ENCODE measurements at places on chromosomes 6 and 20. TPM values are rescaled to one million over a fixed set of nuclear protein-coding genes. Genes with fewer than 3 reads are reported as not detected.

Gene DEFB112
- total RNA-seq: not detected

- no peak overlapping the region for H3K27ac ChIP-seq
- H3K36me3 ChIP-seq: no peaks in the 10 kb centered on the region
- no peaks in the 10 kb centered on the region for H3K27me3 ChIP-seq
These were observed 44.9 kb downstream of the PRND start for GRCh38 chr20:4766631-4767030.

Gene PPP1R14C
- 7.8 TPM for total RNA-seq

- H3K27me3 ChIP-seq: no peaks in the 10 kb centered on the region
- H3K4me3 ChIP-seq: no peak overlapping the region
- peaks cover 9% of the 10 kb centered on the region for H3K4me1 ChIP-seq
- DNase-seq: no peak
- H3K36me3 ChIP-seq: no peaks in the 10 kb centered on the region
These were observed 4.8 kb downstream of the PXDC1 start for GRCh38 chr6:3746696-3747095.

DNA sequence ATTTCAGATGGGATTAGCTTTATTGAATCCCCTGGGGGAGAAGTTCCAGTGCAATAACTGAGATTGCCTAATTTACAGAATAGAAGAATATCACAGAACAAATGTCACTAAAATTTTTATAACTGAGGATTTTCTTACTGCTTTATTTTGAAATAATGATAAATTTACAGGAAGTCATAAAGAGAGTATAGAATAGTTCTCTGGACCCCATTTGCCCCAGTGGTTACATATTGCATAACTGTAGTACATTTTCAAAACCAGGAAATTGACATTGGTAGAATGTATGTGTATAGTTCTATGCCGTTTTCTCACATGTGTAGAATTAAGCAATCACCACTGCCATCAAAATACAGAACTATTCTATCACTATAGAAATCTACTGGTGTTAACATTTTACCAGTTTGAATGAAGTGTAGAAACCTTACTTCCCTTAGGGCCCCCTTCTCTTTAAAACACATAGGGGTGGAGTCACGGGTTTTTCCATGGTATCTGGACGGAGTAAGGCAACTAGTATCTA, 18.3 kb downstream of the KIF6 start:
- H3K4me1 ChIP-seq: no peaks in the 10 kb centered on the region
- no peak overlapping the region for H3K4me3 ChIP-seq
- no peak overlapping the region for H3K27ac ChIP-seq
- no peaks in the 10 kb centered on the region for H3K36me3 ChIP-seq
- peaks cover 41% of the 10 kb centered on the region for H3K27me3 ChIP-seq
- no peak for DNase-seq

DNA sequence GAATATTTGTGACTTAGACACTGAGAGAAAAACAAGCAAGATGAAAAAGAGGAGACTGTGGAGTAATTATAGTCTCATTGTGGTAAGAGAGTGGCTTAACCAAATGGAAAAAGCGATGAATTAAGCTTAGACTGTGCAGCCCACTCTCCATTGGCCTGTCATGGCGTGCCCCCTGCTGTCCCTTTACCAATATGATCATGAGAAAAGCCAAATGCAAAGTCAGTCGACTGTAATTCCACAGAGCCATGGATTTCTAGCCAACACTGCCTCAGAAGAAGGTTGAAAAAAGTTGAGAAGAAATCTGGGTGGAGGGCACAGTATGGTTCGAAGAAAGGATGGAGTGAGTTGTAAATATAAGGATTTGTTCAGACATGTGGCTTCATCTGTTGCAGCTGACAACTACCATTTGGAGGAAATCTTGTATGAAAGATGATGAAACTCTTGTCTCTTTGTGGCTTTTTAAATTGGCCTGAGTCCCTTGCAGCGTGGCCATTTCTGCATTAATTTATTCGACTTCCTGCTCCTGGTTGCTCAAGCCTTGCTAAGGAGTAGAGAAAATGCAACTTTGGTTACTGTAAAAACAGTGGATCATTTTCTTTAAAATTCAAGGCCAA, 251.4 kb downstream of the DOK5 start:
- DNase-seq: no peak
- no peak overlapping the region for H3K4me3 ChIP-seq
- H3K4me1 ChIP-seq: no peaks in the 10 kb centered on the region
- H3K27ac ChIP-seq: no peak overlapping the region
- no peaks in the 10 kb centered on the region for H3K27me3 ChIP-seq
- H3K36me3 ChIP-seq: no peaks in the 10 kb centered on the region

- no peaks in the 10 kb centered on the region for H3K27me3 ChIP-seq
- no peaks in the 10 kb centered on the region for H3K36me3 ChIP-seq
- no peak for DNase-seq
- H3K27ac ChIP-seq: no peak overlapping the region
These were observed 1286.9 kb downstream of the EPHA7 start for GRCh38 chr6:92132457-92132856.

Gene FOXF2
- not detected for total RNA-seq

Gene ENPP5
- total RNA-seq: 4.5 TPM

Gene LZTS3
- 5.2 TPM for total RNA-seq

GRCh38 chr20:26276554-26277210, 580.0 kb upstream of the ZNF337 start:
- no peak overlapping the region for H3K27ac ChIP-seq
- no peak overlapping the region for H3K4me3 ChIP-seq
- H3K36me3 ChIP-seq: no peaks in the 10 kb centered on the region
- H3K4me1 ChIP-seq: no peaks in the 10 kb centered on the region

DNA sequence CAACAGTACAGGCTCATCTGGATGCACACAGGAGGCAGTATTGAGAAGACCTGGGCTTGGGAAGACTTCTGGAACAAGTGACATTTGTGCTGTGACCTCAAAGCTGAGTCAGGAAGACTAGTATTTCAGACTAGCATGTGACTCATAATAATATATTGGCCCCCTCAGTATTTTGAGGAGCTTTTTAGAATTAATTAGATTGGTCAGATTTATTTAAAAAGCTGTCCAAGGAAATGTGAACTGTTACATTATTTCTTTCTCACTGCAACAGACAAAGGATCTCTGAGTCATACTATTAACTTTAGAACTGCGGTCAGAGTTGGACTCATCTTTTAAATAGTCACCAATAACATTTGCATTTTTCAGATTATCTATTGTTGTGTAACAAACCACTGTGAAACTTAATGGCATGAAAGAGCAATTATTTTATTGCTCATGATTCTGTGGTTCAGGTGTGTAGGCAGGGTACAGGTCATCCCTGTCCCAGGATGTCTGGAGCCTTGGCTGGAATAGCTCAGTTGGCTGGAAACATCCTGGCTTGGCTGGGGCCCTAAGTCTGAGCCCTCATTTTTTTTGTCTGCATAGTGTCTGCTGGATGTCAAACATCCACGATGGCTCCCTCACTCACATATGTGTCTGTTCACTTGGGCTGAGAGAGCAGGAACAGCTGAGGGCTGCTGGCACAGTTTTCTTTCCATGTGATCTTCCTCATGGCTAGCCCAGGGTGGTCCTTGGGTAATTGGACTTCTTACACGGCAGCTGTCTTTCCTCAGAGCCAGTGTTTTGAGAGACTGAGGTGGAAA, 46.9 kb downstream of the MAP3K4 start:
- H3K4me3 ChIP-seq: no peak overlapping the region
- H3K27ac ChIP-seq: peak overlapping the region; percentile 36
- H3K27me3 ChIP-seq: no peaks in the 10 kb centered on the region
- peaks cover 4% of the 10 kb centered on the region for H3K36me3 ChIP-seq
- H3K4me1 ChIP-seq: peaks cover 4% of the 10 kb centered on the region
- DNase-seq: peak; percentile 45

Gene CST5
- total RNA-seq: not detected

Gene GPR6
- total RNA-seq: not detected

DNA sequence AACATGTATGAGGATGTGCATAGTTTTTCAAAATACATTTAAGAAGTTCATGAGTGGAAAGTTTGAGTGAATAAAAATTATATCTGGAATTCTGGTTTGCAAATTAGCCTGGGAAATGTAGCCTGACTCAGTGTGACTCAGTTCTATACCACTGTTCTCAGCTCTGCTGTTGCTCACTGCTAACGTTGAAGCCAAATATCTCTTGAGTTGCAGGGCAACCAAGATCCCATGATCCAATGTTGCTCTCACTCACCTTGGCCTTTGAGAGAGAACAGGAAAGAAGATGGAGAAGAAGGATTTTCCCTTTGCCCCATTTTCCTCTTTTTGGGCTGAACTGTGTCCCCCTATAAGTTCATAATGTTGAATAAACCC, 28.9 kb downstream of the PSMB9 start:
- no peaks in the 10 kb centered on the region for H3K27me3 ChIP-seq
- H3K4me3 ChIP-seq: no peak overlapping the region
- DNase-seq: no peak
- no peaks in the 10 kb centered on the region for H3K36me3 ChIP-seq
- H3K27ac ChIP-seq: no peak overlapping the region

DNA sequence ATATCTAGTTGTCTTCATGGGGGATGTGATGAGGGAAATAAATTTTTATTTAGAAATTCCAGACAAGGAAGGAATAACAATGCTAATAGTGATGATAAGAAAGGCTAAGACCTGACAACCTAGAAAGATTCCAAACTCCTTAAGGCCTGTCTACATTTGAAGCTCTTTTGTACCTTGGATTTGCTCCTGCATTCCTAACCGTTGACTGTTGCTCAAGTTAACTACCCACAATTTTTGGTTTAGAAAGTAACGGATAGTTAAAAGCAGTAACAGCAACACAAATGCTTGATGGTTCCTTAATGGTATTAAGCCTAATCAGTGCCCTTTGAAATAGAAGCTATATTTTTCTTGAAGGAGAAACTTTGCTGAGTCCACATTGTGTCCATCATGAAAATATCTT, 52.9 kb downstream of the TRMT11 start:
- H3K27ac ChIP-seq: no peak overlapping the region
- H3K27me3 ChIP-seq: no peaks in the 10 kb centered on the region
- H3K4me1 ChIP-seq: no peaks in the 10 kb centered on the region
- DNase-seq: no peak
- H3K36me3 ChIP-seq: peaks cover 9% of the 10 kb centered on the region

Gene REM1
- total RNA-seq: not detected

GRCh38 chr6:158066136-158066781, 84.6 kb downstream of the SYNJ2 start:
- peaks cover 31% of the 10 kb centered on the region for H3K4me1 ChIP-seq
- H3K36me3 ChIP-seq: peaks cover 15% of the 10 kb centered on the region
- H3K27ac ChIP-seq: no peak overlapping the region
- H3K27me3 ChIP-seq: no peaks in the 10 kb centered on the region
- no peak for DNase-seq

Gene MICB
- 21.7 TPM for total RNA-seq

Gene C6orf132
- 18.9 TPM for total RNA-seq

Gene MYCT1
- not detected for total RNA-seq

DNA sequence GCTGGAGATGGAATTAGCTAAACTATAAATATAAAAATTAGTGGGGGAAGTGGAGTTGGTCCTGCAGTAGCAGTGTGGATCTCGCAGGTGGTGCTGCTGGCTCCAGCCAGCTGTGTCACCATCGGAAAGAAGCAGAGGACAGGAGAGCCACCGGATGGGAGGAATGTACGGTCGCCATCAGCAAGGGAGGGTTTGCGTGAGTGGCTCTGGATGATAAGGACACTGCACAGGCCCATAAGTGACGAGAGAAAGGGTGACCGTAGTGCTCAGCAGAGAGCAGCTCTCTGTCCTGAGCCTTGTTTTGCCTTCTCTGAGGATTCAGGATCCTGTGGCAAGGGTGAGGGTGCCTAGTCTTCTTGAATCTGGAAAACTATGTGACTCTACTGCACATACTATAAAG, 378.7 kb downstream of the ZFAND3 start:
- no peaks in the 10 kb centered on the region for H3K27me3 ChIP-seq
- DNase-seq: no peak
- H3K4me1 ChIP-seq: no peaks in the 10 kb centered on the region
- no peak overlapping the region for H3K27ac ChIP-seq

DNA sequence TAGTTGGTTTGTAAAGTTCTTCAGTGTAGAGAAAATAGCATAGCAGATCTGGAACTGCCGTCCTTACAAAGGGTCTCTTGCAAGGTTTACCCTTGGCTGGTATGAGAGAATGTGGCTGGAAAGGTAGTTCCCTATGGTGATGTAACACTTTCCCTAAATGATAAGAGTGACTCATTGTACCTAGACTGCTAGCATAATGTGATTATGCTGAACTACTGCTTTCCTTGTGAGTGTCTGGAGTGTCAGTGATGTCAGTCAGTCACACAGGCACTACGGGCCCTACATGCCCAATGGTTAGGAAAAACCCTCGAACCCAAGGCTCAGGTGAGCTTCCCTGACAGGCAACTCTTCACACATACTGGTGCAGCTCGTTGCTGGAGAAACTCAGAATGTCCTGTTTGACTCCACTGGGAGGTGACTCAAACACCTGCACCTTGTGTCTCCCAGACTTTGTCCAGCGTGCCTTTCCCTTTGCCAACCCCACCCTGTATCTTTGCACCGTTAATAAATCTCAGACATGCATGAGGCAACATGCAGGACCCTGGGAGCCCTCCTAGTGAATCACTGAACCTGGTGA, 28.4 kb upstream of the LY86 start:
- DNase-seq: no peak
- H3K4me3 ChIP-seq: no peak overlapping the region
- no peaks in the 10 kb centered on the region for H3K4me1 ChIP-seq
- H3K36me3 ChIP-seq: no peaks in the 10 kb centered on the region
- no peak overlapping the region for H3K27ac ChIP-seq

Gene SPDEF
- 0.39 TPM for total RNA-seq

- H3K4me1 ChIP-seq: no peaks in the 10 kb centered on the region
- DNase-seq: no peak
- no peaks in the 10 kb centered on the region for H3K27me3 ChIP-seq
- no peak overlapping the region for H3K27ac ChIP-seq
These were observed 64.2 kb downstream of the DLL1 start for GRCh38 chr6:170226647-170227046.

Gene UTRN
- total RNA-seq: 28.4 TPM

- no peaks in the 10 kb centered on the region for H3K27me3 ChIP-seq
- no peak overlapping the region for H3K4me3 ChIP-seq
- peak overlapping the region; percentile 68 for H3K27ac ChIP-seq
- H3K4me1 ChIP-seq: peaks cover 55% of the 10 kb centered on the region
- peaks cover 5% of the 10 kb centered on the region for H3K36me3 ChIP-seq
These were observed 49.1 kb downstream of the SYTL3 start for GRCh38 chr6:158698931-158699330.

DNA sequence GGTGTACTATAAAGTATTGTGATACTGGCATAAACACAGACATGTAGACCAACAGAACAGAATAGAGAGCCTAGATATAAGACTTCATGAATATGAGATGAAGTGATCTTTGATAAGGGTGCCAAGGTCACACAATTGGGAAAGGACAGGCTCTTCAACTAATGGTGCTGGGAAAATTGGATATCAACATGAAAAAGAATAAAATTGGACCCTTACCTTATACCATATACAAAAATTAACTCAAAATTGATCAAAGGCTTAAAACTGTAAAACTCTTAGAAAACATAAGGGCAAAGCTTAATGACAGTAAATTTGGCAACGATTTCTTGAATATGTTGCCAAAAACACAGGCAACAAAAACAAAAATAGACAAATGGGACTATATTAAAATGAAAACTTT, 44.8 kb upstream of the TRAM2 start:
- no peaks in the 10 kb centered on the region for H3K36me3 ChIP-seq
- no peak for DNase-seq
- H3K27me3 ChIP-seq: no peaks in the 10 kb centered on the region
- H3K27ac ChIP-seq: no peak overlapping the region
- H3K4me1 ChIP-seq: no peaks in the 10 kb centered on the region
- H3K4me3 ChIP-seq: no peak overlapping the region

- no peak overlapping the region for H3K4me3 ChIP-seq
- DNase-seq: no peak
- no peaks in the 10 kb centered on the region for H3K4me1 ChIP-seq
These were observed 160.7 kb downstream of the ZFAND3 start for GRCh38 chr6:37980222-37980595.

- no peaks in the 10 kb centered on the region for H3K36me3 ChIP-seq
- no peak overlapping the region for H3K4me3 ChIP-seq
- no peak overlapping the region for H3K27ac ChIP-seq
- H3K27me3 ChIP-seq: no peaks in the 10 kb centered on the region
- no peak for DNase-seq
These were observed 905.4 kb upstream of the FLRT3 start for GRCh38 chr20:15242773-15243172.

Gene PRSS35
- total RNA-seq: 0.37 TPM
